Caco-2 (cell line): ENCODE measurements at places on chromosomes 1 and 21. TPM values are rescaled to one million over a fixed set of nuclear protein-coding genes. Genes with fewer than 3 reads are reported as not detected.

DNA sequence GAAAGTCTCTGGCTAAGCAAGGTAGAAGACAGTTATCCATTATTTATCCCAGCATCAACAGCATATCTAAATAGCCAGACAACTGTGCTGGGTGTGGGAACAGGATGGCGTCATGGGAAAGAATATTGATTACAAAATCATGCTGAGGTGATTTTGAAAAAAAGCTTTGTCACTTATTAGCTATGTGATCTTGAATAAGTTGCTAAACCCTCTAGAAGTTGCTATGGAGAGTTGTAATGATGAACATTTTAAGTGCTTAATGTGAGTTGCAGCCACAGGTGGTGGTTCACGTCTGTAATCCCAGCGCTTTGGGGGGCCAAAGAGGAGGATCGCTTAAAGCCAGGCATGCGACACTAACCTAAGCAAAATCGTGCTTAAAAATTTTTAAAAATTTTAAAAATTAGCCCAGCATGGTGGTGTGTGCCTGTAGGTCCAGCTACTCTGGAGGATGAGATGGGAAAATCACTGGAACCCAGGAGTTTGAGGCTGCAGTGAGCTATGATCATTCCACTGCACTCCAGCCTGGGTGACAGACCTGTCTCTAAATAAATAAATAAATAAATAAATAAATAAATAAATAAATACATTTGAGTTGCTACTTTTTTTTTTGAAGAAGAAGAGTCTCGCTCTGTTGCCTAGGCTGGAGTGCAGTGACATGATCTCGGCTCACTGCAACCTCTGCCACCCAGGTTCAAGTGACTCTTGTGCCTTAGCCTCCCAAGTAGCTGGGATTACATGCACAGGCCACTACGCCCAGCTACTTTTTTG, 33.6 kb downstream of the WNT2B start:
- DNase-seq, result no peak

CNKSR1 gene
- 15.6 and 16.1 TPM in 2 replicates for total RNA-seq

GRCh38 chr1:24874611-24875234, 55.4 kb downstream of the RUNX3 start:
- DNase-seq, result no peak

DYNLT5 gene
- not detected in 2 replicates for total RNA-seq

- no peak for DNase-seq
These were observed 271.5 kb upstream of the C1orf87 start for GRCh38 chr1:60345049-60345448.

DNA sequence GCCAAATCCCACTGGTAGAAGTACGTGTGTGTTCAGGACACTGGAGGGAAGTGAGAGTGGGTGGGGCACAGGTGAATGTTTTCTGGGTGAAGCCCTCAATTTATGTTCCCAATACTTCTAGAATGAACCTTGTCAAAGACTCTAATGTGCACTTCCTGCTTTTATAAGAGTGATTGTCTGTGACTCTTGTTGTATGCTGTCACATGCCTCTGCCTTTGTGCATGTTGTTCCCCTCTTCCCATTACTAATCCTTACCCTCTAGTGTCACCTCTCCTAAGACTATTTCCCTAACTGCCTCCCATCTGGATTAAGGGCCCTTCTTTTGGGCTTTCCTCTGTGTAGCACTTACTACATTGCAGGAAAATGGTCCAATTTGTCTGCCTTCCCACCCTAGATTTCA, 2.5 kb upstream of the LINGO4 start:
- DNase-seq, result no peak

GRCh38 chr1:75614399-75614756, 3.5 kb upstream of the SLC44A5 start:
- no peak for DNase-seq

GCSAML gene
- total RNA-seq, result not detected in 2 replicates

DNA sequence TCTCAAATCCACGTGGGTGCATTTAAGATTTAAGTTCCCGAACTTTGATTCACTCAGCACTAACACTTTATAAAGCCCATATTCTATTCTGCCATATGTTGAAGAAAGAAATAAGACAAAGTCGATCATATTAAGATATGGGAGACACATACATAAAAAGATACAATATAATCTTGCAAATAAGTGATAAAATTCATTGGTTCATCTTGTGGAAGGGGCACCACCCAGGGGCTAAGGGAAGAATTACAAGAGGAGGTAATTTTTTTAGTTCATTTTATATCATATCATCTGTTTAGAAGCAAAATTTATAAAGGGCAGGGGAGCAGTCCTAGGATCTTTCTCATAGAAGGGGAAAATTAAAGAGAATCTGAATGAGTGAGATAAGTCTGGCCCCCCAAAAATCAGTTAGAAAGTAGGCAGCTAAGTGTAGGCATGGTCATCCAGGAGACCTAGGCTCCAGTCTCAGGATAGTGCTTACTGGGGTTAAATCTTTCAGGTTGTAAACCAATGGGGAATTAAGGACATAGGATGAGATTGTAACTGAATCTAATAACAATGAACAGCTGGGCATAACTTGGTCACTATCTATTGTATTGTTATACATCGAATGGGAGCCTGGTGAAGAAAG, 124.2 kb upstream of the L1TD1 start:
- DNase-seq, result no peak

DNA sequence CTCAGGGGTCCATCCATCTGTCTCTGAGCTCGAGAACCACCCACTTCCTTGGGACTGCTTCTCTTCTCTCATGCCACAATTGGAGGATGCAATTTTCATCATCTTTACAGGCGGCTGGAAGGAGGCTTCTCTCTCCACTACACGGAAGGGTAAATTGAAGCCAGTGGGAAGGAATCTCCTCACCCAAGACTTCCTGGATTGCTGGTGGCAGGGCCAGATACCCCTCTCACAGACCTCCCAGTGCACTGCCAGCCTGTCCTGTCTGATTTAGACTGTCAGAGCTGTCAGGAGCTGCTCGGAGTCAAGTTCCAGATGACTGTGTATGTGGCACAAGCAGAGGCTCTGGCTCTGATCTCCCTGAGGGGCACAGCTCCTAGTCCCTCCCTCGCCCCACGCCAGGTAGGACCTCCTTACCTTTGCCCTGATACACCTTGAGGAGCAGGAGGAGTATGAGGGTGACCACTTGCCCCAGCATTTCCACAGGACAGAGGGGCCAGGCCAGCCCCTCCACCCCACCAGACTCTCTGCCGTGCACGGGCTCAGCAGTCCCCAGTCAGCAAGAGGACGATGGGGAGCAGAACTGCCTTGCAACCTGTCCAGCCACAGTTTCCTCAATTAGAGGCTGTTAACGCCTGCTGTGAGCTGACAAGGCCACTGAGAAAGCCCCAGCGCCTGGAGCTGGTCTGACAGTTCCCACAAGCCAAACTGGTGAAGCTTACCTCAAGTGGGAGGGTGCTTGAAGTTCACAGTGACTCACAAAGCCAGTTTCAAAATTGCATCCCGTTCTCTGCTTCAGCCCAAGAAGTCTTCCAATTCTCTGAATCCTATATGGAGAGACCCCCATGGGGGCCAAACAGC, at the start of gene CD244:
TSS of gene CD244 (minus strand) at position 685 of the 858 bp plus-strand sequence. CDS start at position 475, 210 bp downstream.
- DNase-seq, result no peak

DNA sequence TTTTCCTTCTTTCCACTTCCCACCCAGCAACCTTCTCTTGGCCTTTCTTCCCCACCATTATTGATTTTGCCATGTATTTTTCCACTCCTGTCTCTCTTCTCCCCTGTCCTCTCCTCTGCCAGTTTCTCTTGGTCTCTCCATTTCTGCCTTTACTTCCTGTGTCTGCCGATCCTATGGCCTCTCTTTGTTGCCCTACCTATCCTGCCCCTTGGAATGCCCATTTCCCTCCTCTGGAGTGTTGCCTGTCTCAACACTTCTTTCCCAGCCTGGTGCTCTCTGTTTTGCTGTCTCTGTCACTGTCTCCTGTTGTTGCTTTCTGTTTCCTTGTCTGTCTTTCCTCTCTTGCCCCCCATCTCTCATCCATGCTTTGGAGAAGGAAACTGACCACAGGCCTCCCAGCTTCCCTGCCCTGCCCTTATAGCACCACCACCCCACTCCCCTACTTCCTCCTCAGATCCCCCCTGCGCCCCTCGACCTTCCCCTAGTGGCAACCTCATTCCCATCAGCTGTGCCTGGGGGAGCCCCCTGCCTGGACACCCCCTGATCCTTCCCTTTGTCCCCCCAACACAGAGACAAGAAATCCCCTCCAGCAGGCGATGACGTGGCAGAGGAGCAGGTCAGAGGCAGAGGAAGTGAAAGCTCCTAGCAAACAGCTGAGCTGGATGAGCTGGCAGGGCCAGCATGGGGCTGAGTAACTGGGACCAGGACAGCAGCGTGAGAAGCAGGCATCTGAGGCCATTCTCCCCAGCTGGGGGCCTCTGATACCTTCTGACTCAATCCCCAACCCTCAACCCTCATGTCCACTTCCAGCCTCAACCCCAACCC, 6.6 kb upstream of the ETV3L start:
- DNase-seq, result no peak

DNA sequence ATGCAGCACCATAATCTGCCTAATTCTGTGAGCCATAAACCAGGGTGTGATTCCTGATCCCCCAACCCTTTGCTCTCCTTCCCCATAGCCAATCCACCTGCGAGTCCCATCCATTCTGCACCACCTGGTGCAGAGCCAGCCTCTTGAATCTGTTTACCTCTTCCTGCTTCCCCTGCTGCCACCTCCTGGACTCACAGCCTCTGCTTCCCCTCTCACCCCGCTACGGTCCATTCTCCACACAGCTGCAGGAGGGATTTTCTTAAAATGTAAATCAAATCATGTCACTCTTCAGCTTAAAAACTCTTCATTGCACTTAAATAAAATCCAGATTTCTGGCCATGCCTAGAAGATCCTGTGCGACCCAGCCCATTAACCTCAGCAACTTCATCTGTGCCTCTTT, 186.7 kb downstream of the FOXD2 start:
- DNase-seq, result no peak

DNA sequence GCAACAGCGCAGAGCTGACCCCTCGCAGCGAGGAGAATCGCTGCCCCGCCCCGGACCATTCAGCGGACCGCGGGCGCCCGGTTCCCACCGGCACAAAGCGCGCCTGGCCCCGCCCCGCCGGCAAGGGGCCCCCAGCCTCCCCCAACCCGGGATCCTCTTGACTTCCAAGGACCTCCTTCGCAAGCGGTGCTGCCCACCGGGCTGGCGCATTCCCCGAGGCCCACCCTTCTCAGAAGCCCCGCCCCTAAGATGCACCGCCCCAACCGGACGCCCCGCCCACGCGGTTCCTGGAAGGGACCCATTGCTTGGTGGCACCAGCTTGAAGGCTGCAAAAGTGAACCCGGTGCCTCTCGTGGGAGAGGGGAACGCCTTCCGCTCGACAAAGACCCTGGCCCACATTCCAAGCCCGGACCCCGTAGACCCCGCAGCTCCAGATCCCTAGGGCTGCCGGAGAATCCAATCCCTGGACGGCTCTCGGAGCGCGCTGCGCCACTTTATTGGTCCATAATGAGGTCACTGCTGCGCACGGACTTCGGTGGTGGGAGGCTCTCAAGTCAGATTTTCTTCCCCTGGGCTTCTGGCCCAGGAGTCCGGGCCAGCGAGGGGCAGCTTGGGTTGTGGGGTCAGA, 2.0 kb downstream of the HES3 start:
- DNase-seq, result peak; percentile 58

DNA sequence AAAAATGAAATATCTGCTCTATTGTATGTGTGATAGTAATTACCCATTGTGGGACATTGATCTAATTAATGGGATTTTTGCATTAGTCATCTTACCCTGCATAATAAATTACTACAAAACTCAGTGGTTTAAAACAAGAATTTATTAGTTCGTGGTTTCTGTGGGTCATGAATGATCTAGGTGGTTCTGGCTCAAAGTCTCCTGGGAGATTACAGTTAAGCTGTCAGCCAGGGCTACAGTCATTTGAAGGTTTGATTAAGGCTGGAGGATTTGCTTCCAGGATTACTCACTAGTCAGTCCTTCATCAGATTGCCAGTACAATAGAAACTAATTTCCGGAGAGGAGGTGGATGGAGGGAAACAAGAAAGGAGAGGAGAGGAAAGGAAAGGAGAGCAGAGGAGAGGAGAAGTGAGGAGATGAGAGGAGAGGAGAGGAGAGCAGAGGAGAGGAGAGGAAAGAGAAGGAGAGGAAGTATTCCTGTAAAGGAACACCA, 60.4 kb upstream of the TNFSF4 start:
- DNase-seq, result no peak

- peak; percentile 19 for DNase-seq
These were observed 62.0 kb downstream of the TRIM11 start for GRCh38 chr1:228344631-228345072.

DNA sequence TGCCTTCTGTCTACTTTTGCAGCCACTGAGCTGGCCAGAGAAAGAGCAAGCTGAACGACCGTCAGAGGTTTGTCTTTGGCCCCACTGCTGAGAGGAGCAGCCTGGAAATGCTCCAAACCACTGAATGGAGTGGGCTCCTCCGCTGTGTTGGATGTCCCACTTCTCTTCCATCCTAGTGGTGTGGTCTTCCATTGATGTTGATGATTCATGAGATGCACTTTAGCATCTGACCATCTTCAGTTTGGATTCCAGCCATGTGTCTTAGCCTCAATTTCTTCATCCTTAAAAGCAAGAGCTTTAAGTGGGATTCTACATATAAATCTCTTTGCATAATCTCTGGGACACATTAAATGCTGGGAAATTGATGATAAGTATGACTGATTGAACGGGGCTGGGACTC, 276.9 kb downstream of the SIPA1L2 start:
- DNase-seq, result no peak

- DNase-seq, result no peak
These were observed 555.9 kb downstream of the USP25 start for GRCh38 chr21:16285605-16286126.

DNA sequence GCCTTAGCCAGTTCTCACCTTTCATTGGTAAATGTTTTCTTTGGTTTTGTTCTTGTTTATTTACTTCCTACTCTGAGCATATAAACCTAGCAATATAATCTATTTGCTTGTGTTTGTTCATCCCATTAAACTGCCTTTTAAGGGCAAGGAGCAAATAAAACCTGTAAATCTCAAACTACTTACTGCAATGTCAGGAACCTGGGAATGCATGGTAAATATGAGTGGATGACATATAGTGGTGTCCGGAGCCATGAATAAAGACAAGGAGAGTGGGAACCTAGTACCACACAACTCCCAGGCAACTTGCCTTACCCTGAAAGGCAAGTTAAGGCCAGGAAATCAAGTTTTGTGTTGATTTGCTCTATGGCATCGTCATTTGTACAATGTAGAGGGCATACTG, 1133.7 kb upstream of the NCAM2 start:
- DNase-seq, result no peak

- no peak for DNase-seq
These were observed 280.7 kb downstream of the PDE4B start for GRCh38 chr1:66073388-66073787.
